ENCODE measurements at places on chromosomes 16 and 17. TPM values are rescaled to one million over a fixed set of nuclear protein-coding genes. Genes with fewer than 3 reads are reported as not detected.

The COX6A2 gene
- not detected for total RNA-seq

The SLFN12L gene
- total RNA-seq, result not detected

The RHBDL3 gene
- not detected for total RNA-seq

The C16orf96 gene
- total RNA-seq, result not detected

The SOST gene
- total RNA-seq, result not detected

The B9D1 gene
- total RNA-seq, result 16.2 TPM

The ZNF75A gene
- 32.0 TPM for total RNA-seq

The CRYM gene
- total RNA-seq, result not detected

The CBX1 gene
- total RNA-seq, result 72.4 TPM

Measured in thoracic aorta endothelial cell (primary cell).